Stimulated activated CD4-positive, alpha-beta T cell treated with anti-CD3 and anti-CD28 coated beads, Interleukin-15, amount 100 ng/mL, for 24 hours (primary cell): ENCODE measurements at places on chromosomes 3 and 15.

- peak; percentile 15 for DNase-seq
These were observed 222.8 kb upstream of the TBL1XR1 start for GRCh38 chr3:177419904-177420601.

DNA sequence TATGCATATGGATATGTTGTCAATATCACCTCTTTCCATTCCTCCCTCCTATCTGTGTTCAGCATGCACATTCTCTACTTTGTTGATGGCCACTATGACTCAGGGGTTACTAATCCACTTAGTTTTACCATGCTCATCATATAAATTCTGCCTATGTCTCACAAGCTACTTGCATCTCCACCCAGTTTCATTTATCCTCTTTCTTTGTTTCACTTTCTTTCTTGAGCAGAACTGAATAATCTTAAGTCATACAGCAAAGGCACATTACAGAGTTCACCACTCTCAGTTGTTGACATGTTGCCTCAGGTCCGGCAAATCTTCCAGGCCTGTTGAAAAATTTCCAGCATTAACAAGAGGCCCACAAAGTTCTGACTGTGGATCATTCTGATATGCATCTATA lies 71.5 kb downstream of the SSR3 start:
- peak; percentile 8 for DNase-seq

- DNase-seq: no peak
These were observed 53.3 kb upstream of the CMSS1 start for GRCh38 chr3:99764377-99764776.

DNA sequence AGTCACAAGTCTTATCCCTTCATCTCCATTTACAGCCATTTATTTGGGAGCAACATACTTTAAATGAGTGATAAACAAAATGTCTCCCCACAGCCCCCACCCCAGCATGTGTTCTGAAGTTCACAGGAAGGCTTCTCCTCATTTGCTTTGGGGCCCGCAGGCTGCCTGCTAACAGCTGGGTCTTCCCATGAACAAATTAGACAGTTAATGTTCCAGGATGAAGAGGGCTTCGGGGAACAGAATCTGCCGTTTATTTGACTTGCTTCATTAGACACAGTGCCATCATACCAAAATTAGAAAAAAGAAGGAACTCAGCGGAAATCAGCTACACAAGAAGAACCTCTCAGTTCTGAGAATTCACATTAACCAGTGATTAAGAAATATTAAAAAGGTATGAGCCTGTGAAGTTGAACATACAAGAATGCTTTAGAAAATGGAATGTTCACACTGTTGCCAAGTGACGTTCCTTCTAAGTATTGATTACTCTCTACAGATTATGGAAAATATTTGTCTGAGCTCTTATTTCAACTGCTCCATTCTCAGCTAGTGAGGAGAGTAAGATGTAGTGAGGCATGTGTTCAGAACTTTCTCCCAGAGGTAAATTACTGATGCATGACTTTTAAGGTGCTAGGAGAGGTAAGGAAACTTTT lies 107.5 kb upstream of the THBS1 start:
- DNase-seq: no peak
